Natural killer cell treated with Interleukin-12 subunit alpha and Interleukin-12 subunit beta and Interleukin-15 and Interleukin-18, amount 100 ng/mL, for 72 hours (primary cell): ENCODE measurements at places on chromosomes 5 and 9.

DNA sequence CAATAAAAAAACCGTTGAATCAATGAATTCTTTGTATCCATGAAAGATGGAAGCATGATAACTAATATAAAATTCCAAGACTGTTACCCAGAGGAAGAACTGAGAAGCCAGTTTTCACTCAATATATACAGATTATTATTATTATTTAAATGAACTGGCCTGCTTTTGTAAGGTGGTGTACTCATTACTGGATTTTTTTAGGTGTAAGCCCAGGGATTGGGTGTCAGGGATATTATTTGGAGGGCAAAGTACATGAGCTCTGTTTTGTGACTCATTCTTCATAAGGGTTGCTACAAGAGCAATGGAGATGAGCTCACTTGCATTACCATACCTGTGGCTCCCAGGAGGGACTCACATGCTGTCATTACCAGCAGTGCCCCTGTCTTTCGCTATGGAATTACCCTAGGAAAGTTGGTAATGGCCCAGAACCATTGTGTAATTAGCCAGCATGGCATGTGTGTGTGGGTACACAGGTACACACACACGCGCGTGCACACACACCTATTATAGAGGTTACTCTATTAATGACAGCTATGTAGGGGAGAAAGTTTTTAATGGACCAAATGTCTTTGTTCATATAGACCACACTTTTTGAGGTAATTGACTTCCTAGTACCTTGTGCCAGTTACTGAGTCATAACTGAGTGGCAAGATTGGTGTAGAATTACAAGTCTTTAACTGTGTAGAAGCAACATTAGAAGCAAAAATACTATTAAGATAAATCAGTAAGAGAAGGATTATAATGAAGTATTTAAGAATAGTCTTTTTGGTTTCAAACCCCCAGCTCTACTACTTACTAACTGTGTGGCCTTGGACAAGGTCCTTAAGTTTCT, 143.4 kb downstream of the GDNF start:
- no peak for DNase-seq

DNA sequence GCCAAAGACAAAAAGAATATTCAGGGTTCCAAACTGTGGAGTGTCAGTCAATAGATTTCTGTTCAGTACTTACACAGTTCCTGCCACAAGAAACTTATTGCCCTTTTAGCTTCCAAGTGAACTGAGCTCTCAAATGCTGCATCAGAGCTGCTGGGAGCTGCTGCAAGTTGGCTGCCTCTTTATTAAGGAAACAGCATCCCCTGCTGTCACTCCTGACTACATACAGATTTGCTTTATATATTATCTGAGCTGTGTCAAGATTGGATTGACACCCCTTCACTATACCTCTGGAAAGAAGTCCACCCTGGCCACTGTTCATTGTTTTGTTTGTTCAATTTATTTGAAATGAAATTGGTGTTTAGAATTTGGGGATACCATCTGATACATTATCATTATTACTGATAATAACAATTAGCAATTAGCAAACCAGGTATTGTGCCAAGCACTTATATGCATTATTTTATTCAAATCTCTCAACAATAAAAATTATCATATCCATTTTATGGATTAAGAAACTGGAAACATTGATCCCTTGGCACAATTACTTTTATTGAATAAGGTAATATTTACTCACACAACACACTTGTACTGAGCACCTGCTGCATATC, 16.4 kb upstream of the C5orf58 start:
- no peak for DNase-seq

GRCh38 chr5:135251093-135251492, 147.9 kb downstream of the MACROH2A1 start:
- no peak for DNase-seq

GRCh38 chr5:32618962-32619361, 33.6 kb downstream of the SUB1 start:
- no peak for DNase-seq

DNA sequence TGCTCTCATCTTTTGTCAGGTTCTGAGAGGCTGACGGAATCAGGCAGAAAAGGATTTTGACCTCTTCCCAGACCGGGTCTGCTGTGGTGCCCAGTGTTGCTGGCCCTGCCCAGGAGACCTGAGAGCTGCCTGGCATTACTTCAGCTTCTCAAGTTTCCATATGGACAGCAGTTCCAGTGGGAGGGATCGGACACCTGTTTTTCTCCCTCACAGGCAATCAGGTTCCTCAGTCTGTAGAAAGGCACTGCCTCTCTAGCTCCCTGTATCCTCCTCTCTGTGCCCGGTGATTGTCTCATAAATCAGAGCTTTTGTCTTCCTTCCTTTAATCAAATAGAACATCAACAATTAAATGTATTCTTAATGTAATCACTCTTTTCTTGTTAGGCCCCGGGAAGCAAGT, 198.7 kb downstream of the SEMA6A start:
- no peak for DNase-seq

DNA sequence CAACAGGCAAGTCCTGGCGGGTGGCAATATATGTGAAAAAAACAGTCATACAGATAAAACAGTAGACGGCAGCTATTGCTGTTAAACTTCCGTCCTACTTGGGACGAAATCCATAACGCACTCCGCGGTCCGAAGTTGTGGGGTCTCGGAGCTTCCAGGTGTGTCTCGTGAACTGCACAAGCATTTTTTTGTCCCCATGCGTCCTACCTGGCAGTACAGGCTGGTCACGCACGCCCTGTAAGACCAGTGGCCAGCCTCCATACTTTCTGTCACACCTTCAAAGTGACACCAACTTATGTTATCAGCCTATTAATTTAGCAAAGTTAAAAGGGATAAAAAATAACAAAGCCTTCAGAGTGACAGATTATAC, 51.3 kb downstream of the TGFBI start:
- DNase-seq = no peak
